ENCODE measurements at places on chromosomes 12 and 14.

- DNase-seq: no peak
These were observed 303 bp downstream of the SAMD4A start for GRCh38 chr14:54567224-54567638.

GRCh38 chr14:20327005-20327869 lies 5.8 kb downstream of the CCNB1IP1 start:
- peak; percentile 66 for DNase-seq

- DNase-seq: no peak
These were observed 18.9 kb upstream of the CARMIL3 start for GRCh38 chr14:24032727-24033418.

- no peak for DNase-seq
These were observed 185.8 kb upstream of the FLRT2 start for GRCh38 chr14:85344171-85344570.

DNA sequence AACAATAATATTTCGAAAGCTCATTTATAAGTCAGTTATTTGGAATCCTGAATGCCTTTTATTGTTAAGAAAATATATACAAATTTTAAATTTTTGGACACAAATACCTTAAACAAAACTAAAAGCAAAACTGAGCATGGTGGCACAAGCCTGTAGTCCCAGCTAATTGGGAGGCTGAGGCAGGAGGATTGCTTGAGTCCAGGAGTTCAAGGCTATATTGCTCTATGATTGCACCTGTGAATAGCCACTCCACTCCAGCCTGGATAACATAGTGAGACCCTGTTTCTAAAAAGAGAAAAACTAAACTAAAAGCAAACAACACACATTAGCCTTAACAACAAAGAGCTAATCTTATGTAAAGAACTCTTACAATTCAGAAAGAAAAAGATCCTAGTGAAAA lies 78.8 kb downstream of the SMOC1 start:
- DNase-seq: no peak

- no peak for DNase-seq
These were observed 37.0 kb upstream of the CCDC88C start for GRCh38 chr14:91454580-91454979.

- DNase-seq: no peak
These were observed 119.8 kb downstream of the ARID2 start for GRCh38 chr12:45849289-45849688.

- no peak for DNase-seq
These were observed 174.8 kb upstream of the AVPR1A start for GRCh38 chr12:63325757-63326156.

DNA sequence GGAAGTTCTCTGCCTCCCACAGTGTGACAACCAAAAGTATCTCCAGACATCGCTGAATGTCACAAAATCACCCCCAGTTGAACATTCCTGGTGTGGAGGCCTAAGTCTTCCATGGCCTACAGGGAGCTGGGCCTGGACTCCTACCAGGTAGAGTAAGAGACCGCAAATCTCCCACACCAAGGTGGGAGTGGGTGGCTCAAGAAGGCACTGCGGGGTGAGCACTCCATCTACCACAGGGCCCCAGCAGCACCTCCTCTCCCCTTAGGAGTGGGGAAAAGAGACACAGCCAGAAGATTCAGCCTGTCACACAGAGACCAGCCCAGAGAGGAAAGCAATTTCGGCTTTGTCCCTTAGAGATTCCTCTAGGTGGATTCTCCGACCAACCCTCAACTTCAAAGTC lies 25.5 kb downstream of the LRTM2 start:
- DNase-seq: no peak

DNA sequence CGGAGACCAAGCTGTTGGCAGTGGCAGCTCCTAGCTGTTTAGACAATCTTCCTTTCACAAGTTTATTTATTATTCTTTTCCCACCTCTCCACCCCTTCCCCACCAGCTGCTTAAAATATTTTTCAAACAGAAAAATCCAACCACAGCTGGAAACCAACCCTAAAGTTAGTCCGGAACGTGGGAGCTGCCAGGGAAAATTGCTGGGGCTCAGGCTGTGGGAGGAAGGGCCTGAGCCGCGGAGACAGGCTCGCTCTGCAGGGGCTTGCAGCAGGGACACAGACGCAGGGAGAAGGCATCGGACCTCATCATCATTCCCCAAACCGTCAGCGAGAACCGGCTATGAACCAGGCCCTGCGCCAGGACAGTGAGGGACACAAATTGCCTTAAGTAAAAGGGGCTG lies 16.1 kb upstream of the TMEM106C start:
- DNase-seq: no peak

- DNase-seq: no peak
These were observed 33.1 kb downstream of the SNRNP35 start for GRCh38 chr12:123491056-123491455.

DNA sequence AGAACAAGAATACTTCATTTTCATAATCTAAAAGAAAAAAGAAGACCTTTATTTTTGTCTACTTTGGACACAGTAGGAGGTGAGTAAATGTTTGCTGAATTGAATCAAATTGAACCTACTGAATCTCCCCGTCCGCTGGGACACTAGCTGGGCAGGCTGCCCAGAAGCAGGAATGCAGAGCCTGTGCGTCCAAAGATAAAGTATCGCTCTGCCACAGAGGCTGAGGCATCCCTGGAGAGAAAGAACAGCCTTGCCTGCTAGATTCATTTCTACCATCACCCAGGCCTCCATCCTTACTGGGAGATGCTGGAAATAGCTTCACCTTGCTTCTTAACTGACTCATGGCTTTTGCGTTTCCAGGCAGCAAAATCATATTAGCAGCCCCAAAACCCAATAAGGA lies 64.1 kb upstream of the TSPAN11 start:
- DNase-seq: no peak

GRCh38 chr12:50695961-50696360 lies 67.9 kb upstream of the ATF1 start:
- DNase-seq: no peak

DNA sequence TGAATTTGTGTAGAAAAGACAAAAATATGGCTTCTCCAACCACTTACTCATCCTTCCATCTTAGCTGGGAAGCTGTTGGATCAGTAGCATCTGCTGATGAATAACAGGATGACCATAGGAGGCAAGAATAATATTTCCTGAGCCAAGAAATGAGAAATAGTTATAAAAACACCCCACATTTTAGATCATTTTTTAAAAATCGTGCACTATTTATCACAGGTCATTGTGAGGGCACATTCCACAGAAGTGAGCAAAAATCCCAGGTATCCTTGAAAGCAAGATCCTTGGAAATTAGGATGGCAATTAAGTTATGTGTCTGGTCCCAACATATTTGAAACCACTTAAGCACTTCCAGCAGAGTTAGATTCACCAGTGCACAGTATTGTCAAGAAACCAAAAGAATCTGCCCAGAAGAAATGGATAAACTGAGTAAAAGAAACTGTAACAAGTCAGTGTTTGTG lies 8.4 kb downstream of the FAR2 start:
- no peak for DNase-seq

- no peak for DNase-seq
These were observed 12.9 kb downstream of the RBM23 start for GRCh38 chr14:22906073-22906472.

GRCh38 chr12:77782034-77782433 lies 48.7 kb upstream of the NAV3 start:
- no peak for DNase-seq

Measured in CD4-positive, alpha-beta T cell treated with Interleukin-6 at 100 ng/mL for 8 hours (primary cell).